Stimulated activated CD4-positive, alpha-beta T cell treated with anti-CD3 and anti-CD28 coated beads, Interleukin-12 subunit alpha, Interleukin-12 subunit beta, amount 100 ng/mL, for 4 hours (primary cell): ENCODE measurements at places on chromosomes 11 and 22.

GRCh38 chr22:38034884-38035529, 22.2 kb upstream of the PICK1 start:
- no peak for DNase-seq

DNA sequence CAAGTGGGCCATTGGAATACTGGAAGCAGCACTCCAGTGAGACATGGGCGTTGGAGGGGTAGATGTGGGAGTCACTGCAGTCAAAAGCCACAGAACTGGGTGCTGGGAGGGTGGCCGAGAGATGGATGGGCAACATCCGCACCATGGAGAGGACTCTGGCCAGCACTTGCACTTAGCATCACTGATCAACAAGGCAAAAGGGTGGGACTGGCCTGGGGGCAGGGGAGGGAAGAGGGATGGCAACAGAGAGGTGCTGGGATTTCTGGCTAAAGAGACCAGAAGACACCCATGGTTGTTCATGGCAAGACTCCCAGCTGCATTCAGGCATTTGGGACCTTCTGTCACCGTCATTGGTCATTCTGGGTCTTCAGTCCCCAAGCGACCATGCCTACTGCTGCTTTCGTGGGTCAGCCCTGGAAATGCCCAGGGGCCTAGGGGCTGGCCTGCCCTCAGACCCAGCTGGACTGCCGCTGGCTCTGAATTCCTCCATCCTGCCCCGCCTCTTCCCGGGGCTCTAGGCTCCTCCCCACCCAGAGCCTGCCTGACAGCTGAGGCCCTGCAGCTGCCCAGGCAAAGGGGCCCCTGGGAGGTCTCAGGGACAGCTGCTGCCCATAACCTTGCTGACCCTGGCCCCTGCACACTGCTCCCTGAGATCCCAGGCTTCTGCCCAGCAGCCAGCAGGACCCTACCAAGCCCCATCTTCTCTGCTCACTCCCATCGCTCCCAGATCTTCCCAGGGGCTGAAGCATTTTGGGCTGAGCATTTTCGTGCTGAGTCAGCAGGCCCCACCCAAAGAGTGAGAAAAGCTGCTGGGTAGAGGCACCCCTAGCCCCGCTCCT, 13.0 kb upstream of the CDC42EP2 start:
- no peak for DNase-seq

- DNase-seq: no peak
Measured at GRCh38 chr22:25775531-25775930, 33.5 kb downstream of the MYO18B start.

DNA sequence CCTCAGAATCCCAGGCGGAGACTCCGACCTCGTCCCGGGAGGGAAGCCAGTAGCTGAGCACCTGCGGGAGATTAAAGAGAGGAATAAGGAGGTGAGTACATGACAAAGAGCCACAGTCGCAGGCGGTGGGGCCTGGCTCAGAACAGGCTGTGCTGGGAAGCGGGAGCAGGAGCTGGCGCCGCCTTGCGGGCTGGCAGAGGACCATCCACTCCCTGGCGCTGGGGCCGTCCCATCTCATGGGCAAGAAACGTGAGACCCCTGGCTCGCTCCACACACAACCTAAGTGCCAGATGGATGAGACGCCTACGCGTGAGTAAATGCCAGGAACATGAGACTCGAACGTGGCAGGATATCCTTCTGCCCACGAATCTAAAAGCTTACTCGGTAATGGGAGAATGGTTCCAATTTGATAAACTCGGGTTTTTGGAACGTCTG, 6.3 kb downstream of the CEND1 start:
- no peak for DNase-seq

DNA sequence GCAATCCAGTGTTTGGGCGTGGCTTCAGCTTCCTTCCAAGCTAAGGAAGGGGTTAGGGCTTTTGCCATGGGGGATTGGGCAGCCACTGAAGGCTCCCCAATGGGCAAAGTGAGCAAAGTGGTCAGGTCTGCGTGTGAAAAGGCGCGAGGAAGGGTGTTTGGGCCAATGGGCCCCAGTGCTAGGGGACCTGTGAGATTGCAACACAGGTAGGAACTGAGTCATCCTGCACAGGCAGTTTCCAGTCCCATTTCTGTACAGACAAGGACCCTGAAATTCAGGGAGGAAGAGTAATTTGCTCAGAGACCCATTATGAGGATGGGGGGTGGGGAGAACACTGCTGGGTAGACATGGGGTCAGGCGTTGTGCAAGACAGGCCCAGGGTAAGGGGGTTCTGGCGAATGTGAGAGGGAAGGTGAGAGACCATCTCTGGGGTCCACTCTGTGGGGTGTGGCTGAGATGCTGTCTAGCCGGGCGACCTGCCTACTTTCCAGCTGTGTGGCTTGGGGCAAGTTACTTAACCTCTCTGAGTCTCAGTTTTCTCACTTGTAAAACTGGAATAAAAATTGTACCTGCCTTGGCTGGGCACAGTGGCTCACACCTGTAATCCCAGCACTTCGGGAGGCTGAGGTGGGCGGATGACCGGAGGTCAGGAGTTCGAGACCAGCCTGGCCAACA, 7.3 kb downstream of the CCDC88B start:
- no peak for DNase-seq

GRCh38 chr11:2540992-2541680, 96.3 kb downstream of the KCNQ1 start:
- no peak for DNase-seq

DNA sequence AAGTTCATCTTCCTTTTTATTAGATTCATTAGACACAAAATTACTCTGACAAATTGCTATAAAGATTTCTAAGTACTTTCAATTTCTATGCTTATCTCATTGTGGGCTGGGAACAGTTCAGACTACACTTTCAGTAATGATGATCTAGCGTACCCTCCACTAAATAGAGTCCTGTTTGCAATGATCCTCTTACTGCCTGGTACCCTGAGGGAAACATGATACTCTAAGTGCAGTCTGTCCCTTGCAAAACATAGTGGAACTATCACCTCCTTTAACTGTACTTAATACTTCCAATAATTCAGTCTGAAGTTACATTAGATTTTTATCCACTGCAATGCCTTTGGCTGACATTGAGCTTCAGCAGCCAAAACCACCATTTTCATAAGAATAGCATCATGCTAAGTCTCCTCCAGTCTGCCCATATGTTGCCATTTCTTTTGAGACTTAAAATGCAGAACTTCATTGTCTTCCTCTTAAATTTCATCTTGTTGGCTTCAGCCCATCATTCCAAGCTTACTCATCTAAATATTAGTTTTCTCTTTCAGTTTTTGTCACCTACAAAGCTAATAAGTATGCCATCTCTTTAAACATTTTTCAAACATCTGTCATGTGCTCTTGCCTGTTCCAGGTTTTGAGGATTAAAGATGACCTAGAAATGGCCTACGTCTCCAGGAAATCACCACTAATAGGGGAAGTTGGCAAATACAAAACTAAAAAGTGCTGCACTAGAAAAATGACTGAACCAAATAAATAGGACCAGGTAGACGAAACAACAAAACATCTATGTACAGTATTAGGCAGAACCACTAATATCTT, 55.5 kb downstream of the PAK1 start:
- DNase-seq: no peak

- DNase-seq: no peak
Measured at GRCh38 chr11:129042503-129042902, 99.8 kb upstream of the TP53AIP1 start.

DNA sequence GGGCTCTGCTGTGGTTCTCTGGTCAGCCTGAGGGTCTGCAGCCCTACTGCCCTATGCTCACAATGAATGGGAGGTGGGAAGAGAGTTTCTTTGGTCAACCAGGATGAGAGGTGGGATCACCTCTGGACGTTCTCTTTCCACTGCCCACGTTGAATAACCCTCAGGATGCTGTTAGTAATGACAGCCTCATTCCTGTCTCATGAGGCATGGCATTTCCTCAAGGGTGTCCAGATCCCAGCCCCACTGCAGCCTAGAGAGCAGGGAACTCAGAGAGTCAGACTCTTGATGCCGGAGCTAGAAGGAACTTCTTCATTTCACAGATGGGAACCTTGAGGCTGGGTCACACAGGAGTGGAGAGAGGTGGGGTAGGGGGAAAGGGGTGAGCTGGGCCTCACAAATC, 196.0 kb downstream of the CEP164 start:
- DNase-seq: no peak

- DNase-seq: no peak
Measured at GRCh38 chr22:46061501-46062231, 84.7 kb upstream of the WNT7B start.

- DNase-seq: no peak
Measured at GRCh38 chr11:62680825-62681240, 2.0 kb upstream of the UBXN1 start.

DNA sequence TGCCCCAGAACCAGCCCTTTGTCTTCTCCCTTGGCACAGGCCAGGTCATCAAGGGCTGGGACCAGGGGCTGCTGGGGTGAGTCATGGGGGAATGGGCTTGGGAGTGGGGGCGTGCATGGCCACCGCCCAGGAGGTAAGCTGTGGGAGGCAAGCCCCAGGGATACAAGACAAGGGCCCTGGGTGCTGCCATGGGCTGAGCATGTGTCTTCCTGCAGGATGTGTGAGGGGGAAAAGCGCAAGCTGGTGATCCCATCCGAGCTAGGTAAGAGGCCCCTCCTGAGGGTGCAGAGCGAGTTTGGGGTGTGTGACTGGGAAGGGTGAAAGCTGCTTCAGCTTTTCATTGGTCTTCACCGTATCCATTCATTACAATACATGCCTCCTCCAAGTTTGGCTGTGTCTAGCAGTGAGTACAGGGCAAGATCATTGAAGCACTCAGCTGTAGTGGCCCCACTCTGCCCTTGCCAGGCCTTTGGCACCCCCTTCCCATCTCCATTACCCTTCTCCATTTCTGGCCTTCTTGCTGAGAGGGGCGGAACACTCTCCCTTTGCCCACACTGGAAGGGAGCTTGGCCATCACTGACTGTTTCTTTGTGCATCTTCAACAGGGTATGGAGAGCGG, 2.5 kb downstream of the FKBP2 start:
- DNase-seq: no peak

GRCh38 chr11:45428116-45428515, 142.0 kb upstream of the SYT13 start:
- no peak for DNase-seq

DNA sequence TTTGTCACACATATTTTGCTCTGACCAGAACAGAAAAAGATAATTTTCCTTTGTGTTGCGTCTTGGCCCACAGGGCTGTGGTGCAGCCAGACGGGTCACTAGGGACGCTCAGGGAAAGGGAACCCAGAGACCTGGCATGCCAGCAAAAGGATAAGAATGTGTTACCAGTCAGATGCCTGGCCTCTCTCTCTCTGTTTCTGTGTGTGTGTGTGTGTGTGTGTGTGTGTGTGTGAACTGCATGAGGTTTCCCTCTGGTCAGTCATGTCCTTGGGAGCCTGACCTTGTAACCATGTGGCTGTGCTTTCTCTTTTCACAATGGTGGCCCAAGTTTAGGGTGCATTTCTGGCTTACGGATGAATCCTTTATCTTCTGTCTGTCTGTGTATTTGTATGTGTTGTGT, 25.4 kb downstream of the CCKBR start:
- no peak for DNase-seq

DNA sequence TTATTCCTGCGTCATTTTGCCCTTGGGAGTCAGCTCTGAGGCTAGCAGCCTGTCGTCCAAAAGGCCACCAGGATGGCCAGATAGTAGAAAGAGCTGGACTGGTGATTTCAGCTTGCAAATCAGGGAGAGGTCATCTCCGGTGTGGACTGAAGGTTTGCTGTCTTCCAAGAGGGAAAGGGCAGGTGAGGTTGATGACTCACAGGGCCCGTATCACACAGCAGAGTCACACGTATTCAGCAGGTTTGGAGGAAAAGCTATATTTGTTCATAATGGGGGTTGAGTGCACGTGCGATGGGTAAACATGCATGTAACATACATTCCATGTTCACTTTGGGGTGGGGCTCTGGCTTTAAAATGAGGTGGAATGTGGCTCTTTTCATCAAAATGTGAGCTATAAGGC, 25.6 kb downstream of the MRPL21 start:
- DNase-seq: no peak

- no peak for DNase-seq
Measured at GRCh38 chr22:48092866-48093265, 1330.4 kb downstream of the TBC1D22A start.

DNA sequence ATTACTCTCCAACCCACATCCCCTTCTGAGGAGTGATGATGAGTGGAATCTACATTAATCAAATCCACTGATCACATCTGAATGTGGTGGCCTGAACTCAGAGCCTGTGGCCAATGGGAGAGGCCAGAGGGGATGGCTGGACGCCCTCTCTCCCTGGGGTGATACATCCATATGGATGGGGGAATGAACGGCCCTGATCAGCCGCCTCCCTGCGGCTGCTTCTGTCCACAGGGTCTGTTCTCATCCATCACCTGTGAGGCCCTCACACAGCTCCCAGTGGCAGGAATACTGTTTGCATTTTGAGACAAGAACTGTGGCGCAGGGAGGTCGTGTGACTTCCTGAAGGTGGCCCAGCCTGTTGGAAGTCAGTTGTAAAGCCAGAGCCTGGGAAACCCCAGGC, 78.3 kb upstream of the SHISAL1 start:
- DNase-seq: no peak
